Stimulated activated CD4-positive, alpha-beta T cell treated with anti-CD3 and anti-CD28 coated beads, TNF-alpha, amount 100 ng/mL, for 48 hours (primary cell): ENCODE measurements at places on chromosomes 4 and X.

- DNase-seq, result no peak
Observed at GRCh38 chr4:156609421-156609820, 362.2 kb downstream of the PDGFC start.

DNA sequence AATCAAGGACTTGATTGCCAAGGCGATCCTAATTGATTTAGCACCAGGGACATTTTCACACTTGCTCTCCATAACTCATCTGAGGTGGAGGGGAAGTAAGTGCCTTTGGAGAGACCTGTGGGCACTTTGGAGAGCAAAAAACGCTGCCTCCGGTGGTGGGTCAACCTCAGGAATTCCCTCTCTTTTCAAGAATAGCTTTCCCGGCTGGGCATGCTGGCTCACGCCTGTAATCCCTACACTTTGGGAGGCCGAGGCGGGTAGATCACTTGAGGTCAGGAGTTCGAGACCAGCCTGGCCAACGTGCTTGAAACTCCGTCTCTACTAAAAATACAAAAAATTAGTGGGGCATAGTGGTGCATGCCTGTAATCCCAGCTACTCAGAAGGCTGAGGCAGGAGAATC is 49.2 kb downstream of the PRPS1 start:
- no peak for DNase-seq

GRCh38 chr4:15084780-15085179 is 82.5 kb downstream of the CPEB2 start:
- no peak for DNase-seq

GRCh38 chr4:180717451-180718033 is 1525.7 kb upstream of the TENM3 start:
- DNase-seq, result no peak
